ENCODE measurements at places on chromosomes 11 and 22.

- no peak for DNase-seq
Measured at GRCh38 chr22:43446916-43447315, 35.1 kb downstream of the MPPED1 start.

GRCh38 chr11:21262992-21263391, 593.6 kb downstream of the NELL1 start:
- no peak for DNase-seq

- no peak for DNase-seq
Measured at GRCh38 chr11:104320097-104320496, 156.2 kb upstream of the PDGFD start.

DNA sequence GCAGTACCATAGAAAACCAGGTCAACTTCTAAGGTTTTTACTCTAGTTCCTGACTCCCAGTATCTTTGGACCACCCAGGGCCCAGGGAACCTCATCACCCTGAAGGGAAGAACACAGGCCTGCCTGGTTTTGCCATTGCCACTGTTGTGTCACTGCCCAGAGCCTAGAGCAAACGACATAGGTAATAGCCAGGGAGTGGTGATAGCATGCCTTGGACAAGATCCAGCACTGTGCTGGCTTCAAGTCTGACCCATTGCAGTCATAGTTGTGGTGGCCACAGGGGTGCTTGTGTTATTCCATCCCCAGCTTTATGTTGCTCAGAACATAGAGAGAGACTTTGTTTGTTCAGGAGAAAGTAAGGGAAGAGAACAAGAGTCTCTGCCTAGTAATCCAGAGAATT, 2310.2 kb downstream of the LRRC4C start:
- no peak for DNase-seq

GRCh38 chr11:134250675-134251074, 2.5 kb downstream of the THYN1 start:
- DNase-seq: no peak

GRCh38 chr11:80868831-80869230, 1428.0 kb upstream of the TENM4 start:
- no peak for DNase-seq

- DNase-seq: peak; percentile 47
Measured at GRCh38 chr11:76637491-76638269, 32.9 kb downstream of the LRRC32 start.

- DNase-seq: peak; percentile 20
Measured at GRCh38 chr22:41140365-41140957, 48.1 kb downstream of the EP300 start.

DNA sequence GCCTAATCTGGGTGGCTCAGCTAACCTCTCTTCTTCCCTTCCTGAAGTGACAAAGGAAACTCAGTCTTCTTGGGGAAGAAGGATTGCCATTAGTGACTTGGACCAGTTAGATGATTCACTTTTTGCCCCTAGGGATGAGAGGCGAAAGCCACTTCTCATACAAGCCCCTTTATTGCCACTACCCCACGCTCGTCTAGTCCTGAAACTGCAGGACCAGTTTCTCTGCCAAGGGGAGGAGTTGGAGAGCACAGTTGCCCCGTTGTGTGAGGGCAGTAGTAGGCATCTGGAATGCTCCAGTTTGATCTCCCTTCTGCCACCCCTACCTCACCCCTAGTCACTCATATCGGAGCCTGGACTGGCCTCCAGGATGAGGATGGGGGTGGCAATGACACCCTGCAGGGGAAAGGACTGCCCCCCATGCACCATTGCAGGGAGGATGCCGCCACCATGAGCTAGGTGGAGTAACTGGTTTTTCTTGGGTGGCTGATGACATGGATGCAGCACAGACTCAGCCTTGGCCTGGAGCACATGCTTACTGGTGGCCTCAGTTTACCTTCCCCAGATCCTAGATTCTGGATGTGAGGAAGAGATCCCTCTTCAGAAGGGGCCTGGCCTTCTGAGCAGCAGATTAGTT, 14.2 kb upstream of the UVRAG start:
- no peak for DNase-seq

- DNase-seq: no peak
Measured at GRCh38 chr22:20905415-20906386, 11.5 kb upstream of the CRKL start.

GRCh38 chr22:38467904-38468442, at the start of gene KDELR3:
TSS of gene KDELR3 (plus strand) at chr22:38468096. CDS start at chr22:38468234, 138 bp downstream.
- peak; percentile 69 for DNase-seq

GRCh38 chr11:128953151-128953550, 10.5 kb upstream of the TP53AIP1 start:
- DNase-seq: no peak

- no peak for DNase-seq
Measured at GRCh38 chr22:27358096-27358870, 443.3 kb downstream of the MN1 start.

DNA sequence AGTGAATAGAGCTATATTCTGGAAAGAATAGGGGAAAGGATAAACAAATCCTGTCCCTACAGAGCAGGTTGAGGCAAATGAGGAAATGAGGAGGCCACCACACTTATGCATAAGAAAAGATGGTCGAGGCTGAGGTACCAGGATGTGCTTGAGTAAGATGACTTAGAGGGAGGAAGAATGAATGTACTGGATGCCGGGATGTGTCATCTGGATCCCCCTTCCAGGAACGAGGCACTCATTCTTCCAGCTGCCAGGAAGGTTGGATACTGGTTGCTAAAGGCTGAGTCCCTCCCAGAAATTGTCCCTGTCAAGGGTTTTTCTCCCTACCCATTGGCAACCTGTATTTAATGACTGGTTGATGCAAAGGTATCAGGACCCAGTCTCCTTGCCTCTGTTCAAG, 31.1 kb upstream of the SYT9 start:
- DNase-seq: no peak

GRCh38 chr11:110000031-110000502, 93.1 kb upstream of the ZC3H12C start:
- no peak for DNase-seq

DNA sequence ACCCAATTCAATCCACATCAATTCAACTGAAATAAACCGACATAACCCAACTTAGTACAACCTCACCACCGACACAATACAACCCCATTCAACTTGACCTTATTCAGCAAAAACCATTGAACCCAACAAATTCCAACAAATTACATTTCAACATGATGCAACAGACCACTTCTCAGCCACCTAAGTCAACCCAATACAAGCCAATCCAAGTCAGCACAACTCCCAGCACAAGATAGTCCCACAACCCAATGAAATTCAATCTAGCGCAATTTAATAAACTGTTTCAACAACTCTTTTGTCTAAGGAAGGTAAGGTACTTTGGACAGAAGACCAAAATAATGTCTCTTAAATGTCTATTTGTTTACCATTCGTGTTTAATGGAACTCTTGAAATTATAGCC, 226.0 kb downstream of the MIAT start:
- DNase-seq: no peak

- no peak for DNase-seq
Measured at GRCh38 chr22:26838471-26838825, 181.1 kb downstream of the MIAT start.

DNA sequence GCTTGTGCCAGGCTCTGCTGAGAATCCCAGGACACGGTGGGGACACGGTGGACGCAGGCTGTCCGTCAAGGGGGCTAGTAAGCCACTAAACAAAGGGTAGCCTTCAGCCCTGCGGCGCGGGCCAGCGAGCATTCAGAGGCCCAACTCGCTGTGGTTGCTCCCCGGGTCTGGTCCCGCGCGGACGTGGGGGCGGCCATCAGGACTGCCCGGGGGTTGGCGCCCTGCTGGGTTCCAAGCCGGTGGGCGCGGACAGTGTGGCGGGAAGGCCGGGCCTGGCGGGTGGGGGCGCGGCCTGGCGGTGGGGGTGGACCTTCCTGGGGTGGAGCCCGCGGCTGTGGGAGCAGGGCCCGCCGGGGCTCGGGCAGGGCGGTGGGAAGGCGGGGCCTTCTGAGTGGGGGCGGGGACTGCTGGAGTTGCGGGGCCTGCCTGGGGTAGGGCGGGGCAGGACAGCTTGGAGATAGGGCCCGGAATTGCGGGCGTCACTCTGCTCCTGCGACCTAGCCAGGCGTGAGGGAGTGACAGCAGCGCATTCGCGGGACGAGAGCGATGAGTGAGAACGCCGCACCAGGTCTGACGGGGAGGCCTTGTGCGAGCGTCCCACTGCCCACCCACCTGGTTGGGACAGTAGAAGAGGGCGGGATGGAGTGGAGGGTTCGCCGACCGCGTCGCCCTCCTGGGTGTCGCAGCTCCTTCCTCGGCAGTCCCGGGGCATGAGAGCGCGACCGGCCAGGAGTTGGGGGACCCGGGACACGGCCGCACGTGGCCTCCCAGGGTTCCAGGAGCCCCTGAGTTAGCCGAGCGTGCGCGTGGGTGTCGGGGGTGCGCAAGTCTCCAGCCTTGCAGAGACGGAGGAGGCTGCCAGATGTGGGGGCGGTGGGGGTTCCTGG, at the start of gene SERHL2:
Gene SERHL2, plus strand, starts transcription at position 482 of the 887 bp plus-strand sequence. Its CDS starts 65 bp downstream, at position 547.
- DNase-seq: peak; percentile 92

GRCh38 chr11:5083602-5084001, 14.2 kb downstream of the OR52E1 start:
- DNase-seq: no peak

DNA sequence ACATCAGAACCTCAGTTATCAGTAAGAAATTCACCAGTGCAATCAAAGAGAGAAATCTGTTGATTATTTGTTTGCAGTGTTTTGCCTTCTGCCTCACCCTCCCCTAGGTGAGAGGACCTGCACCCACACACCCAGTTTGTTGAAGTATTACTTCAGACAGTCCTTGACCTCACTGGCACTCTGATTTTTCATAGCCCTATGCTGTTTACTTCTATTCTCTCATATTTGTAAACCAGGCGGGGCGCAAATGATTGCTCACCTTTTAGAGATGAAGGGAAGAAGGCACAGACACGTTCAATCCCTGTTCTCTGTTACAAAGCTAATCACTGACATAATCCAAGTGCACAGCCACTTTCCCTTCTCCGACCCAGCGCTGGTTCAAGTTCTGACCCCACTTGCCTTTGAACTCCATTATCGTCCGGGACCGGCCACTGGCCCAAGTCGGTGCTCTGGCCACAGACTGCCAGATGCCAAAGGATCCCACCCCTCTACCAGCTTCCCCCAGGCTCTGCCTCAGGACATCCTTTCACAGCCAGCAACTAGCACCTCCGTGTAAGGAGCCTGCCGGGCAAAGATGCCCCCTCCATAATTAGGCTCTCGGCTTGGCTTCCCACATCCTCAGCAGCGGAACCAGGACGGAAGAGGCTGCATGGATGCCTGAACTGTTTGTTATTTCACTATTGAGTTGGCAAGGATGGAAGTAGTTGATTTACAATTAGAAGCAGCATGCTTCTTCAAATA, 1.7 kb downstream of the ETS1 start:
- DNase-seq: no peak

DNA sequence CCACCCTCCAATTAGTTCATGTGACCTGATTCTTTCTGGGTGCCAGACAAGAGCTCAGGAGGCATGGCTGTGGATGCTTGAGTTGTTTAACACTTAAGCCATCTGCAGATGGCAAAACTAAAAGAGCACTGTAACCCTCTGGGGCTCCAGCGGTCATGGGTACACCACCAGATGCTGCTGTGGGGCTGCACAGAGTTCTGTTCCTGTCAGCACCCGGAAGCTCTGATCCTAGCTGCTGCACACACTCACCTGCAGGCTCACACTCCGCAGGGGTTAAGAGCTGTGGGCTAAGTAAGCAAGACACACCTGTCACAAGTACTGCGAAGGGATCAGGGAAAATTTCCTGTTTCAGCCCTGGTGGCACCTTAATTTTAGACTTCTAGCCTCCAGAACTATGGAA, 307.8 kb downstream of the C11orf87 start:
- no peak for DNase-seq

DNA sequence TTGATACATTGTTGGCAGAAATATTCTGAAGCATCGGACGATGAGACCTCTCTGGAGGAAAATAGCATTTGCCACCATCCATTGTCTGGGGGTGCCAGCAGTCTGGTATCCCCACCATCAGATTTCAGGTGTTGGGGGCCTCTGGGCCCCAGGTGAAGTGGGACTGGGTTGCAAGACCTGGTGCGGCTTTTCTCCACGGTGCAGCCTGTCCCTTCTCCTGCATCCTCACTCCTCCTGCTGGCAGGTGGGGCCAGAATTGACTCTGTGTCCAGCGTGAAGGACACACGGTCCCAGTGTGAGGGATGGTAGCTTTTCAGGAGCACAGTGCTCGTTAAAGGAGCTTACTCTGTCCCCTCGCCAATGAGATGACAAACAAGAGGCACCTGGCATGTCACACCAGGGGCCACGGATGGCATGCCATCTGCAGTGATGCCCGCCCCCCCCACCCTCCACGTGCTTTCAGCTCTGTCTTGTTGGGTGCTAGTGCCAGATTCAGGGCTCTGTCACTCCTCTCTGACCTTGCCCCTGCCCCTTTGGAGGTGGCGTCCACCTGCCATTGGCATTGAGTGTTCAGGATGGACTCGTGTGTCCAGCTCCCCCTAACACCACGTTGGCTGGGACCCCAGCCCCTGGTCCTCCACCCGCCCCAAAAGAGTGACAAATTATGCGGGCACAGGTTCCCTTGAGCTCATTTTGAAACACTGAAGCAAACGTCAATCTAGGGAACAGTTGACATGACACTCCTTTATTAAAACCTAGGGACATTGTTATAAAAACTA, 62.4 kb downstream of the PARVG start:
- DNase-seq: no peak

DNA sequence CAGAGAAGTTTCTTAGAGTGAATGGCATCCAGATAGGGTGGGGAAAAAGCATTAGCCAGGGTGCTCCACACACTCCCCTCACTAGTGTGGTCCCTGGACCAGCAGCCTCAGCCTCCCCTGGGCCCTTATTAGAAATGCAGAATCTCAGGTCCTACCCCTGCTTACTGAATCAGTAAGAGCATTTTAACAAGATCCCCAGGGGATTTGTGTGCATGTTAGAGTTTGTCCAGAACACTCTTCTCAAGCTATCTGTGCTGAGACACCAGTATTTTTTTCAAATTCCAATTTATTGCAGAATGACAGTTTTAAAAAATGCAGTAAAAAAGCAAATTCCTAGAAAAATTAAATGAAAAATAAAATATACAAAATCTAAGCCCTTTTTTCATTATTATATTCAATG, 123.1 kb downstream of the MIAT start:
- no peak for DNase-seq

- DNase-seq: no peak
Measured at GRCh38 chr11:44964526-44965209, 14.0 kb upstream of the TP53I11 start.

- no peak for DNase-seq
Measured at GRCh38 chr11:16912692-16913111, 101.5 kb downstream of the PLEKHA7 start.

- DNase-seq: no peak
Measured at GRCh38 chr11:33699515-33700062, 1.0 kb downstream of the C11orf91 start.

GRCh38 chr22:45092644-45093043, 71.1 kb upstream of the NUP50 start:
- no peak for DNase-seq
